ENCODE measurements at places on chromosomes 2 and 18.

DNA sequence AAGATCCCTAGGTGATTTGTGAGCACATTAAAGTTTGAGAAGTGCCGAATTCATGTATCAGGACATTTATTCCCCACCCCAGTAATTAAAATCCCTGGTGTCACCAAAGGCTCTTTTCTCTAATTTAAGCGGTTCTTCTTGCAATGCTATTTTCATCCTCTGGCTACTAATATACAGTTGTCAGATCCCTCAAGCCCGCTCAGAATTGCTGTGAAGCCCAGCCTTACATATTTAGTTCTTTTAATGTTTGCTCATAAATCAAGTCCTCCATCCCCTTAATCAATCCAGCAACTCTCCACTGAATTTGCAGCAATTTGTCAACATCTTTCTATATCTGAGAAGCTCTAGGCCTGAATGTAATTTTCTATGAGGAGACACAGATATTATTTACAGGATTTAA, 437.9 kb downstream of the PIK3C3 start:
- no peak for DNase-seq

DNA sequence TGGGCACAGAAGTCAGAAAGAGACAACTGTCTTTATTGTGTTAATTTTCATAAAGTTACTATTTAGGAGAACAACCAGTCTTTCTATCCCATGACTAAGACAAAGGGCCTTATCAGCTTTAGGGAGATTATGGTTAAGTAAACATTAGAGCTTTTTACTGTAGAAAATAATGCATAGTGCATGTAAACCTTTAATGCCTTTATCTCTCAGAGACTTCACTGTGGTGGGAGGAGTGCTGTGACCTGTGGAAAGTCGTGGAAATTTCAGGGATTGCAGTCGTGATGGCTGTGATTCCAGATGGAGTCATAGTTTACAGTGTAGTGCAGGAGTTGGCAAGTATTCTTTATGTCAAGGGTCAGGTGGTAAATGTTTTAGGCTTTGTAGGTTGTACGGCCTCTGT, 15.8 kb downstream of the ZNF236 start:
- no peak for DNase-seq

GRCh38 chr2:200477667-200478131, 32.2 kb downstream of the KCTD18 start:
- DNase-seq = no peak

- DNase-seq = no peak
Measured at GRCh38 chr2:188600536-188601210, 309.0 kb downstream of the GULP1 start.

GRCh38 chr2:187478719-187479118, 30.7 kb upstream of the CALCRL start:
- DNase-seq = no peak

- no peak for DNase-seq
Measured at GRCh38 chr2:20525041-20526035, 78.5 kb downstream of the RHOB start.

GRCh38 chr2:157432475-157433106, 11.3 kb downstream of the CYTIP start:
- no peak for DNase-seq

GRCh38 chr2:116696223-116696622, 1118.3 kb upstream of the DDX18 start:
- no peak for DNase-seq

DNA sequence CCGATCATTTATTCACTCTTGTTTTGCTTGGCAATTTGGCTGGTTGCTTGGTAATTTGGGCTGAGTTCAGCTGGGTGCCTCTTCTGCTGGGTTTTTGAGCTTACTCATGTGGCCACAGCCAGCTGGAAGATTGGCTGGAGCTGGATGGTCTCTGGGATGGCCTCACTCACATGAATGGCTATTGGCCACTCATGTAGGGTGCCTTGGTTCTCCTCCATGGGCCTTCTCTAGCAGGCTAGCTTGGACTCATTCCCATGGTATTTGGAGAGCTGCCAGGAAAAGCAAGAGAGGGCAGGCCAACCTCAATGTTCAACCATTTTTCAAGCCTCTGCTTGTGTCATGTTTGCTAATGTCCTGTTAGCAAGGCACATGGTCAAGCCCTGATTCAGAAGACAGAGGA, 16.9 kb downstream of the ZAP70 start:
- peak; percentile 15 for DNase-seq

GRCh38 chr2:140916410-140916809, 1214.4 kb downstream of the LRP1B start:
- no peak for DNase-seq

DNA sequence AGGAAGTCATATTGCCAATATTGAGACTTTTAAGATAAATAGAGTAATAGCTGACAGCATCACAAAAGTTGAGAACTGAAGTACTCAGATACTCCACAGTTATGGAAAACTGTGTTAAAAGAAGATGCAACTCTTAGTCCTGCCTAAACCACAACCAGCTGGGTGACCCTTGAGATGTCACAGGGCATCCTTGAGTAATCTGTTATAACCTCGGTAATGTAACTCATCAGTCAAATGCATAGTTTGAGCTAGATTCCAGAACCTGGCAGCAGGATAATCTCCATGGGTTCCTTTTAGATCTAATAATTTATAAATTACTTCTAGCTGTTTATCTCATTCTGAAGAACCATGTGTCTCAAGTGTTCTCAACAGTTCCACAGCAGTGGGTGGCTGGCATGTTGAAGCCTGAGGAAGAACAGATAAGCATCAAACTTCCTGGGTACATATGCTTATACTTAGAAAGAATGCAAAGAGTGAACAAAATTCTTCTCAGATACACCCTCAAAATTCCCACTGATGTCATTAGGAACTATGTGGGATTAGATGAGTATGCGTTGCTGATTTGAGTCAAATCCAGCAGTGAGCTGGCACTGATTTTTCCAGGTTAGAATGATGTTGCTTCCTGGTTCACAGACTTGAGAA, 304.1 kb upstream of the ERBB4 start:
- peak; percentile 83 for DNase-seq

- DNase-seq = peak; percentile 37
Measured at GRCh38 chr2:103667335-103667884, 905.6 kb downstream of the TMEM182 start.

DNA sequence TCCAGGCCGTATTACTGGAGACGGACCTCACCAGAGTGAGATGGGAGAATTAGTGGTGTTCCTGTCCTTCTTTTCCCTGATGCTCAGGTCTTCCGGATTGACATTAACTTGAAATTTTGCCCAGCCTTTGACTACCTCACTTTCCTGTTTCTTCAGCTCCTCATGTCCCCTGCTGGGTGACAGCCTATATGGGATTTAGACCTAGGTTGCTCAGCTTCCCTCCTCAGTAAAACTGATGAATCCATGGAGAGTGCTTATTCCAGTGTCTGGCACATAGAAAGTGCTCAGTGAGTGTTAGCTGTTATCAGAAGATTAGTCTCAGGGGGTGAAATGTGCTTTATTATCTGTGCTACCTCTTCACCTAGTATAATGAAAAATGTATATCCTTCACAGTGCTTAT, 30.0 kb downstream of the CRIM1 start:
- DNase-seq = no peak

DNA sequence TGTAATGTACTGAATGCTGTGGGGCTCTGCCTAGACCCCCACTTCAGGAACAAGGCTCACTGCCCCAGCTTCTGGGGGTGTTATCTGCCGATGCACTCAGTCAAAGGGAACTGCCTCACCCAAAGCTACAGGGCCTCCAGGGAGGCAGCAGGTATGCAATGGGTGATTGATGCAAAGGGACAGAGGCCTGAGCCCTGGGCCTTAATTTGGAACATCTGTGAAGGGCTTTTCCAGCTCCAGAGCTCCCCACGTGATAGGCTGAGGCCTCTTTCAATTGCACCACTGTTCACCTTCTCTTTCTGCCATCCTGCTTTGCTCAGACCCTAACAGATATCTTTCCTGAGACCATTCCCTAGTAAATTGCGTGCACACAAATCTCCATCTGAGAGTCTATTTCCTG, 131.0 kb downstream of the ATL2 start:
- DNase-seq = no peak

DNA sequence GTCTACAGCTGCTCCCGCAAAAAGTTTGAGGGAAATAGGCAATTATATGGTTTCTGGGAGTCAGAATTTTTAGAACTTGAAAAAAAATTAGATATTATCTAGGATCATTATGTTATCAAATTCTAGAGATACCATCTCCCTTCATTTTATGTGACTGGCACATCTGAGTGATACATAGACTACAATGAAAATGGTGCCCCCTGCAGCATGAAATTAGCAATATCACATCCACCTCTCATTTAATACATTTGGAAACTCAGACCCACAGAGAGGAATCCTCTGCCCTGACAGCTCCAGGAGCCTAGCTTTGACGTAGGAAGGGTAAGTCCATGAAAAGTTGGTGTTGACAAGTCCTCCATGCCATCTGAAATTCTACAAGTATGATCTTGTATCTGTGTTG, 381.6 kb downstream of the SUCLG1 start:
- DNase-seq = no peak

- DNase-seq = no peak
Measured at GRCh38 chr2:42801381-42801780, 9.0 kb upstream of the HAAO start.

GRCh38 chr2:95031726-95032116, 6.2 kb downstream of the MAL start:
- no peak for DNase-seq

GRCh38 chr2:67179526-67179925, 217.6 kb upstream of the ETAA1 start:
- no peak for DNase-seq

- DNase-seq = no peak
Measured at GRCh38 chr2:168744844-168745243, 57.6 kb upstream of the NOSTRIN start.

GRCh38 chr2:30765191-30765590, 42.1 kb downstream of the CAPN13 start:
- DNase-seq = no peak

- DNase-seq = peak; percentile 84
Measured at GRCh38 chr18:55790296-55790695, 202.3 kb upstream of the TCF4 start.

DNA sequence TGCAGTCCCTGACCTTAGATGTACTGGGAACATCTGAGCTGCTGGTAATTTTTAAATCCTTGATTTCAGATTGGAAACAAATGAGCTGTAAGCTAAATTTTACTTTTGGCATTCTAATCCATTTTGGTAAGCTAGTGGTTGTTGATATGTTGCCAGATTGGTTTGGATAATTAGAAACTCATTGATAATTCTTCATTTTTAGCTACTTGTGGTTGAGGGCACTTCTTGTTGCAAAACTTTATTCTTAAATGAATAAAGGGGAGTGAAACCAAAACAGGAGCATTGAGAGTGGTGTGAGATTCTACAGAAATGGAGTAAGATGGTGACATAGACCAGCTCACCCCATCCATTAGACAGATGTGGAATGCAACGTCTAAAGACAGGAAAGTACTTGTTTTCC, 64.5 kb downstream of the ITGB1BP1 start:
- no peak for DNase-seq

GRCh38 chr2:161067846-161068350, 92.3 kb upstream of the TANK start:
- no peak for DNase-seq

GRCh38 chr2:41502752-41503151, 545.1 kb upstream of the PKDCC start:
- DNase-seq = no peak

DNA sequence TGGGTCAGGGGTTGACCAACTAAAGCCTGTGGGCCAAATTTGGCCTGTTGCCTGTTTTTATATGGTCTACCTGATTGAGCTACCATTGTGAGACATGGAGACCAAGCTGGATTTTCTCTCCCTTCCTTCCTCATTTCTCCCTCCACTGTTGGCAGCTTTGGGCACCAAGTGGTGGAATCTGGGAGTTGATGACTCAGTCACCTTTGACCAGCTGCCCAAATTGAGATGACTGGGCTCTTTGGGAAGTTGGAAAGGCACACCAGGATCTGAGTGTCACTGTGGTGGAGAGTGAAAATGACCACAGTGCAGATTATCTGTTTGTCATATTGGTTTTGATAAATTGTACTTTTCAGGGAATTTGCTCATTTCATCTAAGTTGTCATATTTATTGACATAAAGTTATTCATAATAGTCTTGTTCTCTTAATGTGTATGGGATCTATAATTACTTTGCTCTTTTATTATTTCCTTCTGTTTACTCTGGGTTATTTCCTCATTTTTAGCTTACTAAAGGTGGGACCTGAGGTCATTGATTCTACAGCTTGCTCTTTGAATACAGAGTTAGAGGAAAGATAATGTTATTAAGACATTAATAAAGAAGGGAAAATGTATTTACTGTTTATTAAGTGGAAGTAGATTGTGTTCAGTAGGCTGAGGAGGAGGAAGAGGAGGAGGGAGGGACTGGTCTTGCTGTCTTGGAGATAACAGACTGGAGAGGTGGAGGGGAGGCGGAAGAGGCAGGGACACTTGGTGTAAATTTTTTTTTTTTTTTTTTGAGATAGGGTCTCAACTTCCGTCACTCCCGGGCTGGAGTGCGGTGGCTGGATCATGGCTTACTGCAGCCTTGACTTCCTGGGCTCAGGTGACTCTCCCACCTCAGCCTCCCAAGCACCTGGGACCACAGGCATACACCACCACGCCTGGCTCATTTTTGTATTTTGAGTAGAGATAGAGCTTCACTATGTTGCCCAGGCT, 31.8 kb downstream of the AGFG1 start:
- no peak for DNase-seq

- no peak for DNase-seq
Measured at GRCh38 chr2:45986509-45986908, 310.7 kb upstream of the EPAS1 start.

DNA sequence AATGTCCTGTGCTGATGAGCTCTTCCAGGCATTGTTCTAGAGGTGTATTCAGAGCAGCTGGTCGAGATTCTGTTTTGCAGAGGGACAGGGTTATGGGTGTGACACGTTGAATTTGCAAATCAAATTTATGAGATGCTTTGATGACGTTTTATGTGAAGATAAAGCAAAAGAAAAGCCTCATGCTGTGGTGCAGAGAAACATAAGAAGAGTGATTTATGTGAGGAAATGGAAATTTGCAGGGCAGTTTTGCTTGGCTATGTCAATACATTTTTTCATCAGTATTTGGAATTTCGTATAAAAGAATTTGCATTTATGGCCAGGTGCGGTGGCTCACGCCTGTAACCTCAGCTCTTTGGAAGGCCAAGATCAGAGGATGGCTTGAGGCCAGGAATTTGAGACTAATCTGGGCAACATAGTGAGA, 36.4 kb downstream of the TSN start:
- DNase-seq = no peak

GRCh38 chr2:191115391-191115790, 35.4 kb downstream of the STAT4 start:
- DNase-seq = no peak

DNA sequence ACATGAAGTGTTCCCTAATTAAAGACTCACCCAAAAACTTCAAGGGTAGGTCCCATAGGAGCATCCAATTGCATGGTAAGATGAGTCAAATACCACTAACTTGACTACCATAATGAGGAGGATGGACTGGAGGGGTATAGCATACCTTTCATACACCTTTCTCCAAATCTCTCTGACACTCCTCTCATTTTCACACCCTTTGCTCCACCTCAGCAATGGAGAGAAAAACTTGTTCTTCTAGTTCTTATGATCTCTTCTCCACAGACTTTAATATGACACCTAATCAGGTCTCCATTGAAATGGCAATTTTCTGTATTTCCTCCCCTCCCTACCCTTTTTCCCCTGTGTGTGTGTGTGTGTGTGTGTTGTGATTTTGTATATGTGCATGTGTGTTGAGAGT, 41.1 kb upstream of the MAP2 start:
- DNase-seq = no peak

- DNase-seq = no peak
Measured at GRCh38 chr2:77566582-77566981, 44.4 kb upstream of the LRRTM4 start.
